ENCODE measurements at places on chromosomes 3 and 15.
A peak's percentile ranks its signal among the peaks of the same experiment; 100 is the strongest.

- DNase-seq = no peak
Measured at GRCh38 chr15:68299436-68299835, 21.9 kb downstream of the FEM1B start.

GRCh38 chr3:145812391-145812790 lies 348.6 kb downstream of the PLOD2 start:
- DNase-seq = no peak

- no peak for DNase-seq
Measured at GRCh38 chr3:67083277-67083676, 85.2 kb downstream of the KBTBD8 start.

GRCh38 chr3:124553178-124553577 lies 177.1 kb upstream of the UMPS start:
- no peak for DNase-seq

- peak; percentile 89 for DNase-seq
Measured at GRCh38 chr15:74240002-74240568, 4.0 kb downstream of the CCDC33 start.

- DNase-seq = peak; percentile 45
Measured at GRCh38 chr15:68278595-68279405, 1.3 kb downstream of the FEM1B start.

DNA sequence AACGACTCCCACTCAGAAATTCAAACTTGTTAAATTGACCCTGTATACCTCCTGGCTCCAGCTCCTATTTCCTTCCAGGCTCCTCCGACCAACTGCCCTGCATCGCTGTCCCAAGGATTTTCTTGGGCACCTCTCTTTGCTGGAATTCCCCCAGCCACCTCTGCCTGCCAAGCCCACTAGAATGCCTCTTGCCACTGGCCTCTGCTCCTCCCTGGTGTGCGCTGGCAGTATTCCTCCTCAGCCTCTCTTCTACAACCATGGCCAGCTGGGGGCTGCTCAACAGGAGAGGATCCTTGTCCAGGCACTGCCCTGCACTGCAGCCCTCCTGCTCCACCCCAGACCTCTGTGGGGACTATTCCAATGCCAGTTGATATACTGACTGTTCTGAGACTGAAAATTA lies 7.4 kb downstream of the WNT7A start:
- DNase-seq = no peak

DNA sequence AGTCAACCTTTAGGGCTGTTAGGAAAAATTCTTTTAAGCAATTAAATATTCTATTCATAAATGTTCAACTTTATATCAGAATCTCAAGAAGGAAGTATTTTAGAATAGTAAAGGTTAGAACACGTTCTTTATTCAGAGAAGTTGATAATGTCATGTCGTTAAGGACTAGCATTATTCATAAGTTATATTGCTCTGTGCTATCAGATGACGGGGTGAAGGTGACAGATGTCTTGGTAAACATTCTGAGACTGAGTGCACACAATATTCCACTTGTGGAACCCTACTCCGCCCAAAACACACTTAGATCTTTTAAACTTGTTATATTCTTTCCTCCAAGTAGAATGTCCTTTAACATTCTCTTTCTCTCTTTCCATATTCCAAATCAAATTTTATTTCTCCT lies 7.9 kb downstream of the AP4E1 start:
- no peak for DNase-seq

GRCh38 chr3:20904671-20905070 lies 718.7 kb upstream of the SGO1 start:
- DNase-seq = no peak

DNA sequence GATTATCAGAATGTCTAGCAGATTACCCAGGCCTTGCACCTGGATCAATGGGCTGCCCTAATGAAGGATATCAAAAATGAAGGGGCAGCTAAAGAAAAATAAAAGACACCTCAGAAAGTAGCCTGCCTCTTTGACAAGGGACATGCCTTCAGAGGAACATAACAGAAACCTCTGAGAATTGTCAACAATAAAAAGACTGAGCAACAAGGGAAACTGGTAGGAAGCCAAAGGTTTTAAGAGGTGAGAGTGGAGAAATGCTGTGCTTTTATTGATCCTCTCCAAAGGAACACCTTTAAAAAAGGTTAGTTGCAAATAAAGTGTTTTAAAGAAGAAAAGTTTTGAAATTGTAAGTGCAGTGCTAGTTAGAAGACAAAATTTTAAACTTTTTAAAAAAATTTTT lies 187.8 kb upstream of the TTC14 start:
- no peak for DNase-seq

DNA sequence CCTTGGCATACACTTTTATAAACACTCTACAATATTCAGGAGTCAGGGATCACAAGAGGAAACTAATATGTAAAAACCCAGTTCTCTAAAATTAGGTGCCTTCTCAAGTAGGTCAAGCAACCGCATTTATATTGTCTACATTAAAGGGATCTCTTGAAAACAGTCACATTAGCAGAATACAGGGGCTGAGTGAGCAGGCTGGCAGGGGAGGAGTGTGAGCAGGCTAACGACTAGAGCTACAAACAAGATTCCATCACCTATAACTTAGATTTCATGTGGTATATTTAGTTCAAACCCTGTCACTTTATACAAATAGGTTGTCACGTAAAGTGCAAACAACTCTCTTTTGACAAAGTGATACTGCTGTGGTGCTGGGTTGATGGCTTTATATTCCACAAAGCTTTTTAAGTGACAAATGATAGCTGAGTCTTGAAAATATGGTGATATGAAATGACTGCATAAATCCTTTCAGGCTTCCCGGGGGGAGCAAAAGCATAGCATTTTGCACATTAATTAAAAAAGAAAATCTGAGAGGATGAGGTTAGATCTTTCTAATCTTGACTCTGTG lies 937.9 kb downstream of the FHIT start:
- DNase-seq = no peak

GRCh38 chr15:87713475-87713879 lies 543.1 kb downstream of the NTRK3 start:
- no peak for DNase-seq

Measured in NCI-H187 (cell line).